ENCODE measurements at places on chromosomes 6 and 20.

- no peak for DNase-seq
These were observed 3.5 kb upstream of the RAET1L start for GRCh38 chr6:150028799-150029198.

GRCh38 chr6:24902782-24903181 is 33.0 kb downstream of the RIPOR2 start:
- DNase-seq = no peak

GRCh38 chr6:115832786-115833185 is 227.9 kb downstream of the FRK start:
- no peak for DNase-seq

DNA sequence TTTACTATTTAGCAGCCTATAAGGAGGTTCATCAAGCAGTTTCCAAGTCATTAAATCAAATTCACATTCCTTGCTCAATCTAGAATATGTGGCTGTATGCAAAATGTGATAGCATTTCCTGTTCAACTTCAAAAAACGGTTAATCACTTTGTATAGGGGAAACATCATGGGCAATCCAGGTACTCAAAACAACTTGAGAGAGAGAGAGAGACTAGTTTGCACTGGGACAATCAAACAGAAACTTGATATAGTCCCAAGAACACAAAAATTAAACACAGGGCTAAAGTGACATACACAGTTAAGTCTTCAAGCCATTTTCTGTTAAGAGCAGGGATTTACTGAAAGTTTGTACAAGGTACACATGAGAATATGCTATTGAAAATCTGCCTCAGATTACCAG is 7.4 kb downstream of the CPNE1 start:
- no peak for DNase-seq

GRCh38 chr20:57255183-57255582 is 11.3 kb downstream of the BMP7 start:
- no peak for DNase-seq

DNA sequence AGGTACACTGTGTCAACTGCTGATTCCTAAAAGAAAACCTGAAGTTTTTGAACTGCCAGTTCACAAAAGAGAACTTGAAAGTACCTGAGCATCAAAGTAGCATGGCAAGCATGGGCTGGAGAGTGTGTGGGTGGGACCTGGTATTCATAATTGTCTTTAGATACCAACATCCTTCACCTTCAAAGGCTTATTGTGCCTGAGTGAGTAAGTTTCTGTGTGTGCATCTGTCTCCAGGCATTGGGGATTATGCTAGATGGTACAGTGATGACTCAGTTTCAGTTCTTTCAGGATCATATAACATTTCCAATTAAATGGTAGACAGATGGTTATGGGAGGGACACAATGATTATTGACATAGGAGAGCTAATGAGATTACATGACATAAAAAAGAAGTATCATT is 238.5 kb downstream of the ZFAND3 start:
- DNase-seq = peak; percentile 78

- DNase-seq = no peak
These were observed 5.1 kb upstream of the EBF4 start for GRCh38 chr20:2687514-2687913.

GRCh38 chr6:32803416-32803815 is 13.4 kb downstream of the HLA-DOB start:
- no peak for DNase-seq

DNA sequence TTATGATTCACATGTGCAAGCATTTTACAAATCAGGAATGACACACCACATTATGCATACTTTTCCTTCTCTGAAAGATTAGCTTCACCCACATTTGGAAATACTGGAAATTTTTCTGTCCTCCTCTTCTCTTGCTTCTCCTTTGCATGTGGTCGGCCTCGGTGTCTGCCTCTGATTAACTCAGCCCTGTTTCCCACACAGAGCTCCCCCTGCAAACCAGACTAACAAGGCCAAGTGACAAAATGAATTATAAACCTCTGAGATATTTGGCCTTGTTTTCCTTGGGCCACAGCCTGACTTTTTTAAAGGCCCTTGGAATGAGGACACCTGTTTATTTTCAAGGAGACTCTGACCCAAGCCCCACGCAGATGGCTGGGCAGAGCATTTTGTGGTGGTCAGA is 9.0 kb upstream of the CCN6 start:
- DNase-seq = no peak

GRCh38 chr6:101444717-101445116 is 51.2 kb downstream of the GRIK2 start:
- DNase-seq = no peak

DNA sequence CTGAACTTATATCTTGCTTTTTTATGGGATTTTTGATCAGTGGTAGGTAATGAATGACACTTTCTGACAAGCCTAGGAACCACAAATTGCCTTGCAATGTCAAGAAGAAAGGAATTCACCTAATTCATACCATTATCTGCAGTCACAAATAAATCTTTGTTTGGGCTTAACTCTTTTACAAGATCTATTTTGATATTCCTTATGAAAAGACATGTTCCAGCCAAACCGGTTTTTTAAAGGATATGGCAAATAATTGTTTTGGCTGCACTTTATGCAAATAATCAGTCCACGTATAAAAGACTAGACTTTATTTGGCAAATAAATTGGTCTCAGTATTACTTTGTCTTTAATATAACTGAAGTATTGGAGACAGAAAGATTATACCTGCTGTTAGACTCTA is 771.7 kb upstream of the ADGRB3 start:
- no peak for DNase-seq

DNA sequence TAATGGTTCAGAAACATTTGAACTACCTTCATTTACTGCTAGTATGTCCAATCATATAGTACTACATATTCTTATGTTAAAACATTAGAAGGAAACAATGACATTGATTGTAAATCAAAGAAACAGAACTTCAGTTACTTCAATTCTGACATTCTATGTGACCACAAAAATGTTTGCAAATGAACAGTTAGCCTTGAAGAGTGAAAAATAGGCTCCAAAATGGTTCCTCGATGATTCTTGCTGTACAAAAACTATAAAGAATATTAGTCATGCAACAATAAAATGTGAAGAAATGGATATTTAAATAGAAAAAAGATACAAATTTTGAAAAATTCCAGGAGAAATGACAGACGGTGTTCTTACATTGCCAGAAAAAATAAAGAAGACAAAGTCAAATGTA is 686.9 kb downstream of the BCKDHB start:
- no peak for DNase-seq

DNA sequence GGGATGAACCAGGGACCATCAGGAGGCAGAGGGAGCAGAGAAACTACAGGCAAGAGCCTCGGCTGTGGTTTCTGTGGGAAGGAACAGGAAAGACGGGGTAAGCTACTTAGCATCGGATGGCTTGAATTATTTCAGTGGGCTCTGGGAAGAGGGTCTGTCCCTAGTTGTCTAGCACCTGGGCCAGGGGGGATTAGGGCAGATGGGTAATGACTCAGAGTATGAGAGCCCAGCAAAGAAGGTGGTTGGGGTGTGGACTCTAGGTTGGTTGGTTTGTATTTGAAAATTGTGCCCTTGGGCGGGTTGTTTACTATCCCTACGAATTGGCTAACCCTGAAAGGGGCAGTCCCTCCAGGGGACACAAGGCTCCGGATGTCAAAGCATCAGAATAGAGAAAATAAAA is 148.5 kb upstream of the TAB2 start:
- no peak for DNase-seq

DNA sequence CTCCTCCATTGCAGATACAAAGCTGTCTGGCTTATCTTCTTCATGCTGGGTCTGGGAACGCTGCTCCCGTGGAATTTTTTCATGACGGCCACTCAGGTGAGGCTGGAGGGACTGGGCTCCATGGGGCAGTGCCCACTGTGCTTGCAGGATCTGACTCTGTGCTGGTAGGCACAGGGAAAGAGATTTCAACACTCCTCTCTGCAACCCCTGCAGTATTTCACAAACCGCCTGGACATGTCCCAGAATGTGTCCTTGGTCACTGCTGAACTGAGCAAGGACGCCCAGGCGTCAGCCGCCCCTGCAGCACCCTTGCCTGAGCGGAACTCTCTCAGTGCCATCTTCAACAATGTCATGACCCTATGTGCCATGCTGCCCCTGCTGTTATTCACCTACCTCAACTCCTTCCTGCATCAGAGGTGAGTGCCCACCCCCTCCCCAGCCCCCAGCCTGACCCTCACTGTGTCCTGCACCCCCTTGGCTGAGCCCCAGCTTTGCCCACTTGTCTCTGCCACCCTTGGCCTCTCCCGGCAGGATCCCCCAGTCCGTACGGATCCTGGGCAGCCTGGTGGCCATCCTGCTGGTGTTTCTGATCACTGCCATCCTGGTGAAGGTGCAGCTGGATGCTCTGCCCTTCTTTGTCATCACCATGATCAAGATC is 6.1 kb downstream of the SLC29A1 start:
- DNase-seq = no peak

DNA sequence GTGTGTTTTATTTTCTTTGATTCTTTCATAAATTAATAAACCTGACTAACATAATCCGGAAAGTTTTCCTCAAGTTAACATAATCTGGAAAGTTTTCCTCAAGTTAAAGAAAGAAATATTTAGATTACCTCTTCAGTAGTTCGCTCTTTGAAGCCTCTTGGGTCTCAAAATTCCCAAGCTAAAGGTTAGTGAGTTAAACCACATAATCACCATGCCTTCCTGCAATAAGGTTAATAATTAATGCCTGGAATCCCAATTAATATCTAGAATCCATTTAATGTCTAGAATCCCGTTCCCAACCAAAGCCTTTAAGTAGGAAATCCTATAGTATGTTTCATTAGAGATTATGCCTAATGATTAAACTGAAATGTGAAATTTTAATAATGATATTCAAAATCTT is 12.9 kb downstream of the DCDC2 start:
- no peak for DNase-seq
